ENCODE measurements at places on chromosomes 3 and 15. TPM values are rescaled to one million over a fixed set of nuclear protein-coding genes. Genes with fewer than 3 reads are reported as not detected.

Gene CD200R1
- total RNA-seq = 0.08 TPM

Gene ARL14
- total RNA-seq = not detected

Gene FBXO40
- 0.07 TPM for total RNA-seq

Gene ROPN1B
- 0.49 TPM for total RNA-seq

Gene NR2E3
- total RNA-seq = 0.81 TPM

- peak; percentile 74 for ATAC-seq
Measured at GRCh38 chr3:152719264-152719663, 115.7 kb upstream of the P2RY1 start.

GRCh38 chr3:156371701-156372100 lies 183.2 kb downstream of the SSR3 start:
- ATAC-seq = no peak

DNA sequence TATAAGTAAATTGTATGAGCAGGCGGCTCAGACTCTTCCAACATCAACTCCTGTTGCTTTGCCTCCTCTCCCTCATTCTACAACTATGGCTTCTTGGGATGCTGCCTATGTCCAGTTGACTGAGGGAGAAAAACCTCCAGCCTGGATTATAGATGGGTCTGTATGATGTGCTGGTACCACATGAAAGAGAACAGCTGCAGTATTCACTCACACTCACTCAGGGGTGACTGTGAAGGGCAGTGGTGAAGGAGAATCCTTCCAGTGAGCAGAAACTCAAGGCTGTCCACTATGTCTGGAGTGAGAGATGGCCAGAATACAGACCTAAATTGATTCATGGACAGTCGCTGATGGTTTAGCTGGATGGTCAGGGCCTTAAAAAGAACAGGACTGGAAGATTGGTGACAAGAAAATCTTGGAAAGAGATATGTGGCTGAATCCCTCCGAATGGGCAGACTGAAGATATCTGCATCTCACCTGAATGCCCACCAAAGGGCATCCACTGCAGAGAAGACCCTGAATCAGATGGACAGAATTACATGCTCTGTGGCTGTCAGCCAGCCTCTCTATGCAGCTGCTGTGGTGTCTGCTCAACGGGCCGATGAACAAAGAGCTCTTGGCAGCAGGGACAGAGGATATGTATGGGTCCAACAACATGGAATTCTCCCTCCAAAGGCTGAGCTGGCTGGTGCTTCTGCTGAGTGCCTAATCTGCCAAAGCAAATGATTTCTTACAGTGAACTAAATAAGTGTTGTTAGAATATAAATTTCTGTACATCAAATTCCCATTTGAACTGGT lies 1.9 kb upstream of the BCL2L10 start:
- ATAC-seq = no peak

GRCh38 chr3:157865352-157866000 lies 240.7 kb downstream of the SHOX2 start:
- ATAC-seq = no peak

GRCh38 chr3:73955494-73956070 lies 330.8 kb upstream of the PDZRN3 start:
- no peak for ATAC-seq

GRCh38 chr15:84832448-84833040 lies 15.4 kb downstream of the ALPK3 start:
- no peak for ATAC-seq

- no peak for ATAC-seq
Measured at GRCh38 chr3:56253941-56254665, 214.2 kb downstream of the ERC2 start.

- no peak for ATAC-seq
Measured at GRCh38 chr3:170565495-170565894, 20.4 kb downstream of the SLC7A14 start.

- no peak for ATAC-seq
Measured at GRCh38 chr3:134085034-134085775, 55.5 kb upstream of the SLCO2A1 start.

DNA sequence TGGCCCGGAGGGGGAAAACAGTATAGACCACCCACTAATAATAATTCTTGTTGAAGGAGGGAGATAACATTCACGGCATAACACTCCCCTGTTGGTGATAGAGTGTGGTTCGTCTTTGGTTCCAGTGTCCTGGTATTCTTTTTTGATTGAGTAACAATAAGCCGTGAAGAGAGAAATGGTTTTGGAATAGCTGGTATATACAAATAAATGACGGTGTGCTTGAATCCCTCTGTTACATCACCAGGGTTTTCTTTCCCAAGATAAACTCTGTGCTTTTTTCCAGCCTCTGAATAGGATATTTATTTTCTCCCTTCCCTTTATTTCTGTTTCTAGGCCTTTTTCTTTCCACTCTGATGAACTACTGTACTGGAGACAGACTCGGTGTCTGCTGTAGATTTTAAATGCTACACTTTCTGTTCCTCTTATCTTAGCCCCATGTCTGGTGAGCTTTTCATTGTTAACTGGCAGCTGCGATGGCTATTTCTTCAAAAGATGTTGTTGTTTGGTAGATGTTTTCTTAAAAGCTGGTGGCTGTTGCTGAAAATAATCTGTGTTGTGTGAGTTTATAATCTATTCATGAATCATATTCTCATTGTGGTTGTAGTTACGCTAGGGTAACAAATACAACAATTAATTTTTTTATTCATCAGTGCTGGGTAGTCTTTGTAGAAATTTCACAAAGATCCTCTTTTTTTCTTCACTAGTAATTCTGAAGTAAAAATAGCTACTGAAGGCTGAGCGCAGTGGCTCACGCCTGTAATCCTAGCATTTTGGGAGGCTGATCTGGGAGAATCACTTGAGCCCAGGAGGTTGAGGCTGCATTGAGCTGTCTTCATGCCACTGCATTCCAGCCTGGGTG lies 15.5 kb upstream of the SCAANT1 start:
- ATAC-seq = no peak

DNA sequence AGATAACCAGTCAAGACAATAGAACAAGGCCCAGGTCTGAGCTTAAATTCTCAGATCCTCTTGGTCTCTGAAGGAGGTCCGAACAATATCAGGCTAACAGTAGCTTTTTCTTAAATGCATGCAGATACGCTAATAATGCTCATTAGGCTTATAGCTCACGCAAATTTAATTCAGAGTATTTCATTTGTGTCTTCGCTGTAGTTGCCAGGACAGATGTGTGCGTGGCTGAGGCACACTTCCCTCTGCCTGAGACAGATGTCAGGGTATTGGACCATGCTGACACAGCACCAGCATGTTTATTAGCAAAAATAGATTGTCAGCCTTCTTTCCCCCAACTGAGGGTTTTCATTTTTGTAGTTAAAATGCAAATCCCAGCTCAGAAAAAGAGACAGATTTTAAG lies 102.9 kb upstream of the BFSP2 start:
- ATAC-seq = no peak

DNA sequence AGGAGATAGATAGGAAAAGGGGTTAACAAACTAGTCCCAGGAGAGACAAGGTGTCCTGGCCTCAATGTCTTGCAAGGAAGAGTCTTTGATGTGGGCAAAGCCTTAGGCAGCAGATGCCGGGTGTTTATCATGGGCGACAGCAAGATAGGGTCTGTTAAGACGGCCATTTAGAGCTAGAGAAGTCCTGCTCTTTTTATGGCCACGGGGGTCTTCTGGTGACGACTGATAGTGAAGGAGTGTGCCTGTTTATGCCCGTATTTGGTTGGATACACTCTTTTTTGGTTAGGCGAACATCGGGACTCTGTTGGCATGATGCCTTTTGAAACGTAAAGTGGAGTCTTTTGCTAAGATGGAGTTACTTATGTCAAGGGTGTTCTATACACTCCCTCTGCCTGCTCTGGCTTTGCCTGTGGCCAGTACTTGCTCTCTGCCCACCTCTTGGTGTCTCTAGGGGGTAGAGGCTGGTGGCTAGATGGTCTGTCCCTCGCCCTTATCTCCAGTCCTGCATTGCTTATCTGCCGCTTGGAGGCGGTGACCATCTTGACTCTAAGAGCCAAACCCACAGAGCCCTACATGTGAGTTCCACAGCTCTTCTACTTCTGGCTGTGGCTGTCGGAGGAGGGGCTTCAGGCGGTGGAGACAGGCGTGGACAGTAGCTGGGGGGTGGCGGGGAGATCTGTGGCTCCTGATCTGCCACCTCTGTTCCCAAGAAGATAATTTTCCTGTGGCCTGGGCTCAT lies 55.8 kb upstream of the ZBTB38 start:
- no peak for ATAC-seq

- ATAC-seq = peak; percentile 50
Measured at GRCh38 chr15:86915811-86916331, 836.2 kb downstream of the AGBL1 start.

GRCh38 chr3:101464235-101464634 lies 48.8 kb downstream of the SENP7 start:
- ATAC-seq = no peak

- peak; percentile 59 for ATAC-seq
Measured at GRCh38 chr3:148723631-148724030, 25.9 kb downstream of the AGTR1 start.

All from motor neuron (in vitro differentiated cells).